ENCODE measurements at places on chromosomes 3 and 15. TPM values are rescaled to one million over a fixed set of nuclear protein-coding genes. Genes with fewer than 3 reads are reported as not detected.

DNA sequence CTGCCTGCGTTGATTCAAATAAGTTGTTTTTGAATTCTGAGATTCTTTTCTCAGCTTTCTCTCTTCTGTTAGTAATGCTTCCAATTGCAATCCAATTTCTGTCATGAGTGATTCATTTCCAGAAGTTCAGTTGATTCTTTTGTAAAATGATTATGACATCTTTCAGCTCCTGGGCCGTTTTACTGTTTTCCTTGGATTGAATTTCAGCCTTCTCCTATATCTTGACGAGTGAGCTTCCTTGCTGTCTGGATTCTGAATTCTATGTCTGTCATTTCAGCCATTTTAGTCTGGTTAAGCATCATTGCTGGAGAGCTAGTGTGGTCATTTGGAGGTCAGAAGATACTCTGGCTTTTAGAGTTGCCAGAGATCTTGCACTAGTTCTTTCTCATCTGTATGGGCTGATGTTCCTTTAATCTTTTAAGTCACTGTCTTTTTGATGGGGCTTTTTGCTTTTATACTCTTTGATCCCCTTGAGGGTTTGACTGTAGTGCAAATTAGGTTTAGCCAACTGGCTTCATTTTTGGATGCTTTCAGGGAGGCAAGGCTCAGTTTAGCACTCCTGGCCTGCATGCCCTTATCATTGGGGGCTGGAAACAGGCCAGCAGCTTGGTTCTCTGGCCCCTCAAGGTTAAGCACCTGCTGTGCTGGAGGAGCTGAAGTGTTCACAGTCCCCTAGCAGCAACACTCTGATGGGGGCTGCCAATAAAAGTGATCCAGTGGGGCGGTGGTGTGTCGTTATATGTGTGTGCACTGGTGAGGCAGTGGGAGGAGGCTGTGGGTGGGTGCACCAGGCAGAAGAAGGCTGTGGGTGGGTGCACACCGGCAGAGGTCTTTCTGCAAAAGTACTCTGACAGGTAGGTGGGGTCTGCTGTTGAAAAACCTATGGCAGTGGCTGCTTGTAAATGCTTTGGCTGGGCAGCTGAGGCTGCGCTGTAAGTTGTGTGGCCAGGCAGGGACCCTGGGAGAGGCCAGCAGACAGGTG, 51.2 kb downstream of the MCTP2 start:
- no peak for DNase-seq

DNA sequence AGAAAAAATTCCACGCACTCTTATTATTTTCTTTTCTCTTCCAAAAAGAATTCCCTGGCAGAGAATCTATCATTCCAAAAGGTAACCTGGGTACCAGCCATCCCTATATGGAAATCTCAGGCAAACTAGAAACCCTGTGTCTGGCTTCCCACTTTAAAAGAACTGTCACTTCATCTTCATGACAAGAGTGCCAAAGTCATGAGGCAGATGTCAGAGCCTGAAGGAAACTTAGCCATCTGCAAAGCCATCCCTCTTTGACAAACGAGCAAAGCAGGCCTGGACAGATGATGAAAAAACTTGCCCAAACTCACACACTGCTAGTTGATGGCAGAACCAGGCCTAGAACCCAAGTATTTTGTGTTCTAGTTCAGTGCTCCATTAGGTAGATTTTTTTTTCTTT, 15.9 kb downstream of the SSR3 start:
- DNase-seq, result no peak

DNA sequence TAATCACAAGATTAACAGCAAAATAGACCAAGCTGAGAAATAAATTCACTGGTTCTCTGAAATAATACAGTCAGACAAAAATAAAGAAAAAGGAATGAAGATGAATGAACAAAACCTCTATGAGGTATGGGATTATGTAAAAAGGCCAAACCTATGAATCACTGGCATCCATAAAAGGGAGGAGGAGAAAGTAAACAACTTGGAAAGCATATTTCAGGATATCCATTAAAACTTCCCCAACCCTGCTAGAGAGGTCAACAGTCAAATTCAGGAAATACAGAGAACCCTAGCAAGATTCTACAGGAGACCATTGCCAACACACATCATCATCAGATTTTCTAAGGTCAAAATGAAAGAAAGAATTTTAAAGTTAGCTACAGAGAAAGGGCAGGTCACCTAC, 649.7 kb upstream of the CBLB start:
- no peak for DNase-seq

DNA sequence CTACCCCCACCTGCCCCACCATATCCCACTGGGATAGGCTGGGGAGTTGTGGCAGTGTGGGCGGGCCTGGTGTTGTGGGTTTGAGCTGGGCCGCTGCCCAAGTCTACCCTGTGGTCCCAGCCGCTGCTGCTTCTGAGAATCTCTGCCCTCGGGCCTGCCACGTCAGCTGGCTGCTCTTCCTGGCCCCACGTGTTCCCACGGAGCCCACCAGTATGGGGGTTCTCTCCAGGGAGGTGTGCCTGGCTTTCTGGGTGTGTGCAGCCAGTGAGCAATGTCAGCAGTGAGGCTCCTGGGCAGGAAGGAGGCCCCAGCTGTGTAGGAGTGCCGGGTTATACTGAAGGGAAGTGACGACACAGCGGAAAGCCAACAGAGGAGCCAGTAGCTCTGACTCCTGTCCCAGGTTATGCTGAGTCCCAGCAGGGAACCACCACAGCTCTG, 10.5 kb downstream of the GNAI2 start:
- DNase-seq, result no peak

GRCh38 chr3:183155499-183155898, 7.0 kb downstream of the LAMP3 start:
- DNase-seq, result no peak

- no peak for DNase-seq
These were observed 11.6 kb upstream of the TAFA4 start for GRCh38 chr3:68943753-68944500.

- DNase-seq, result no peak
These were observed 499.8 kb upstream of the TPRG1 start for GRCh38 chr3:188671971-188672370.

DNA sequence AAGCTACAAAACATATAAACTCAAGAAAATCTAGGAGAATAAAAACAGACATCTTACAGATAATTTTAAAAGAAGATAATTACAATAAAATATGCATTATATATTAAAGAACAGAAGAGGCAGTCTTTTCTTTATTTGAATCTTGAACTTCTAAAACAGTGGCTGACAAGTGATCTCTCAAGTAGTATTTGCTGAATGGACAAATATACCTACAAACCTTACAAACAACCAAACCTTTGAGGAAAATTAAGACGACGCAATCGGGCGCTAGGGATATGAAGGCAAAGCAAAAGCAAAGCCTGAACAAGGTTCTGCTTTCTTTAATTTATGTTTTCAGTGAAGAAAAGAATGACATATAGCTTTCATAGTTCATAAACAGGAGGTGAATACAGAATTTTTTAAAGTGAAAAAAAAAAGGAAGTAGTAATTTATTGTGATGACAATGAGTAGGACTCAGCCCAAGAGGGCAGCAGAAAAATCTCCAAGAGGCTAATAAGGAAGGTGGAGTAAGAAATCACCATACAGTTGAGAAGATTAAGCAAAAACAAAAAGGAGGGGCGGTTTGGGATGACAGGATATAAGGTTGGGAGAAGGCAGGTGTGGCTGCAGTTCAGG, 347.8 kb downstream of the TBC1D5 start:
- DNase-seq, result no peak

- no peak for DNase-seq
These were observed 57.9 kb upstream of the DCUN1D1 start for GRCh38 chr3:183038221-183038620.

DNA sequence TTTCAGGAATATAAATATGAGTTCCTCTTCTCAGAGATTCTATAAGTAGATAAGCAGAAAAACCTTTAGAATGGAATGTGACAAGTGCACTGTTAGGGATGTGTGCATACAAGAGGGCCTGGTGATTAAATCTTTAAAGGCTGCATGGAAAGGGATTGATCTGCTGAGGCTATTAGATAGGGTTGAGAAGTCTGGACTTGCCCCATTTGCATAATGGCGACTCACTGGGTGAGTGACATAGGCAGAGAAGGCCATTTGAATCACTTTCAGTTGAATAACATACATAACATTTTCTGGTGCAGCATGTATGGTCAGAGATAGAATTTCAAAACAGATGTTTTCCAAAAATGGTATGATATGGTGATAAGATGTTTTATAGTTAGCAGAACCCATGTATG, 156.9 kb downstream of the ZNF621 start:
- no peak for DNase-seq

- DNase-seq, result no peak
These were observed 97.4 kb downstream of the LRIG1 start for GRCh38 chr3:66403323-66403990.

Gene ZKSCAN7
- 18.8 TPM for polyA plus RNA-seq

Gene CNTN6
- polyA plus RNA-seq, result 2.9 TPM

Gene CPN2
- 0.85 TPM for polyA plus RNA-seq

Gene MRAS
- polyA plus RNA-seq, result 30.9 TPM

Gene CDC25A
- polyA plus RNA-seq, result 10.4 TPM

Gene PRTG
- polyA plus RNA-seq, result 14.8 TPM
